NK-92 treated with Interleukin-12 subunit alpha and Interleukin-12 subunit beta, amount 100 ng/mL, for 24 hours (cell line): ENCODE measurements at places on chromosomes 2 and 18.

DNA sequence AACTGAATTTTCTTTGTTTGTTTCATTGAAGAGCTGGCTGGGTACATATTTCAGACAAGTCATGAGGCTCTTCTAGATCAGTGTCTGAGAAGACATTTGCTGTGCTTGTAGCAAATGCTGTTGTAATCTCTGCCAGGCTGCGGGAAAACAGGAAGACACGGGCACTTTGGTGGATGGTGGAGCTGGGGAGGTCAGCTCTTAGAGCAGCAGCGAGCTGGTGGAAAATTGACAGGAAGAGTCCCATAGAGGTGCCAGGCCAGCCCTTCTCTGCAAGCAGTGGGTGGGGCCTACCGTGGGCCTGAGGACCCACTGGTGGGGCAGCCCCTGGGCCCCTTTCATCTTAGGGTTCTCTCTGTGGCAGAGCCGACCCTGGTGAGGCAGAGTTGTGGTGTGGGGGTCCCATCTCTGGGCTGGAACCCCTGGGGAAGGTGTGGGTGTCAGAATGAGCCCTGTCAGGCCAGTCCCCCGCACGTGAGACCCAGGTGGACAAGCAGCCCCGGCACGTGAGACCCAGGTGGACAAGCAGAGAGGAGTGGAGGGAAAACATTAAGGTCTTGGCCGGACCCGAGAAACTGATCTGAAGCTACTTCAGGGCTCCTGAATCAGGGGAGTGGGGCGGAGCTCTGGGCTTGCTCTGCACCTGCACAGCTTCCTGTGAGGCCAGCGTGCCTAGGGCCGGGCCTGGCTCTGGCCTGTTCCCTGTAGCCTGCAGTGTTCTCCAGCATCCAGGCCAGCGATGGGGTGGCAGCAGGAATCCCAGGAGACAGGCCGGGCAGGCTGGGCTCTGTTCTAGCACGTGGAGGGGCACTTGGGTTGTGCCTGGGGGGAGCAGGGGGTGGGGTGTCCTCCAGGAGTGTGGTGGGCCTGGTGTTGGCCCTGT, 273.5 kb upstream of the HDAC4 start:
- DNase-seq = no peak

- no peak for DNase-seq
These were observed 19.0 kb downstream of the BIN1 start for GRCh38 chr2:127087791-127088495.

GRCh38 chr18:62939433-62939832, 224.1 kb downstream of the PHLPP1 start:
- no peak for DNase-seq

DNA sequence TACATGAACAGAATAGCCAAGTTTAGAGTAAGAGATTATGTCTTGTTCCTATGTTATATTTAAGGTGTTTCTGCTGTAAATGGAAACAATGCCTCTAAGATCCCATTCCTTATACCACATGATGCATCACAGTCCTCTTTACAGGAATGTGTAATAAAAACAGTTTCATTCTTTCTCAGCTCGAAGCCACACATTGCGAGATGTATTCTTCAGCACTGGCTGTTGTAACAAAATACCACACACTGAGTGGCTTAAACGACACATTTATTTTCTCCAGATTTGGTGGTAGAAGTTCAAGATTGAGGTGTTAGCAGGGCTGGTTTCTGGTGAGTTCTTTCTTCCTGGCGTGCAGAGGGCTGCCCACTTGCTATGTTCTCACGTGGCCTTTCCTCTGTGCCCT, 246.2 kb downstream of the SOCS6 start:
- DNase-seq = no peak

DNA sequence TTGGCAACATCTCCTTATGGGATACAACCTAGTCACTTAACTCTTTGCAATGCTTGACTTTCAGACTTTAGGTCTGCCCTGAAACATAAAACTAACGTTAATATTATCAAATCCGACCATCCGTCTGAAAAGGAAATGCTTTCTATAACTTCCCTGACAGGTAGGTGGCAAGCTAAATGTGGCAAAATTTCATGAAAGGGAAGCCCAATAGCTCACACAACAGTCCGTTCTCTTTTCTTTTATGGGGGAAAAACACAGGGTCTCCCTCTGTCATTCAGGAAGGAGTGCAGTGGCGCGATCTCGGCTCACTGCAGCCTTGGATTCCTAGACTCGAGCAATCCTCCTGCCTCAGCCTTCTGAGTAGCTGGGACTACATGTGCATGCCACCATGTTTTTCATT, 52.9 kb downstream of the SFT2D3 start:
- DNase-seq = no peak

DNA sequence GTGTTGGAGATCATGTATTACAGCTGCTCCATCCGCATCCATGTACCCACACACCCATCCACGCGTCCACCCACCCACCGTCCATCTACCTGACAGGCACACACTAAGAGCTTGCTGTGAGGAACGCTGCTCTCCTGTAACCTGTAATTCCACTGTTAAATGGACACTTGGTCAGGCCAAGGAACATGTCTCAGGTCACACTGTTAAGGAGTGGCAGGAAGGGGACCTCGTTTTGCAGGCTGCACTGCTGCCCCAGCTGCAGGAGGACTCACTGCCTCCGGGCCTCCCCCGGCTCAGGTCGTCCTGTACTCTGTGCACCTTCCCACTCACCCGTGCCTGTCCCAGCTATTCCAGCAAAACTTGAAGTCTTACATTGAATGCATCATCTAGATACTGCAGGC, 170.5 kb downstream of the EIPR1 start:
- no peak for DNase-seq

GRCh38 chr2:104836265-104836664, 17.6 kb upstream of the POU3F3 start:
- no peak for DNase-seq

DNA sequence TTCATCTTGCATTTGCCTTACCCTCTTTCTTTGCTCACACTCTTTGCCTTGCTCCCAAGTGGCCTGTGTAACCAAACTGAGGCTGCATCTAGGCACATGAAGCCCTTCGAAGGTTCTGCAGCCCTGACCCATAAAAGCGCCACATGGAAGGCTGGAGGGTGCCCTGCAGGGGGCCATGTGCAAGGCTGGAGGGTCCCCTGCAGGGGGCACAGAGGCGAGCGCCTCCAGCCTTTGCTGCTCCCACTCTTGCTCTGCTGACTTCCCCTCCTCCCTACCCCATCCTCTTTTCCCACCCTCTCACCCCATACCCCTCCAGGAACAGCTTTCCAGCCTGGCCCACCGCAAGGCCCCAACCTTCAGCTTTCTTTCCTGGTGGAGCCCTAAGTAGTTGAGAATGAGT, 317.3 kb downstream of the CELF4 start:
- no peak for DNase-seq

GRCh38 chr2:10537522-10538199, 89.5 kb upstream of the ODC1 start:
- DNase-seq = no peak

GRCh38 chr18:43665105-43665788, 388.0 kb upstream of the SYT4 start:
- no peak for DNase-seq

GRCh38 chr18:32707586-32707985, 65.2 kb downstream of the KLHL14 start:
- DNase-seq = no peak

DNA sequence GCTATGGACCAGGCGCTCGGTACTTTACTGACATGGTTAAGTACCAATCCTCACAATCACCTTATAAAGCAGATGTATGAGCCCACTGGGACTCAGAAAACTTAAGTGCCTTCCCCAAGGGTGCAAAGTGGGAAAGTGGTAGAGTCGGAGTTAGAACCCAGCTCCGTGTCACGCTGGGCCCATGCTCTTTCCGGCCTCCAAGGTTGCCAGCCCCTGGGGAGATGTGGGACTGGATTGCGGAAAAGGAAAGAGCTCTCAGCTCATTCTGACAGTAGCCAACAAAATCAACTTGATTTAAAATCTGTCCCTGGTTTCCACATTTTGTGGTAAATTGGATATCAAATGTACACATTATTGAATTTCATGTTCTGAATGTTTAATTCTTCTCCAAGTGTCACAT, 403.8 kb downstream of the DCDC2C start:
- DNase-seq = no peak

DNA sequence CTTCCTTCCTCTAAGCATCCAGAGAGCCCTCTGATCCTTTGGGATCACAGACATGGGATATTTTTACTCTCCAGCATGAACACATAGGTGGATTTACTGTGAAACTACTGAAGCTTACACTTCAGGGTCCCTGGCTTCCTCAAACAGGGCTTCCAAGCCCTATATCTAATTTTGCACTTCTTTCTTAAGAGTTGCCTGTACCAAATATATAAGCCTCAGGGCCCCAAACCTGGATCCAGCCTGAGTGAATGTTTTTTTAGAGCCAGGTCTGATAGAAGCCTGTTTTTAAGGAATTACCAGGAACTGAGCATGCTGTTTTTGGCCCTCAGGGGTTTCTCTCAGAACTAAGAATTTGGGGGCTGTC, 13.2 kb upstream of the KCMF1 start:
- no peak for DNase-seq

- DNase-seq = no peak
These were observed 5.7 kb upstream of the SNED1 start for GRCh38 chr2:240992572-240993291.

GRCh38 chr2:200702646-200703118, 109.0 kb upstream of the BZW1 start:
- no peak for DNase-seq

- no peak for DNase-seq
These were observed 587 bp downstream of the SUMO1 start for GRCh38 chr2:202237787-202238233.

DNA sequence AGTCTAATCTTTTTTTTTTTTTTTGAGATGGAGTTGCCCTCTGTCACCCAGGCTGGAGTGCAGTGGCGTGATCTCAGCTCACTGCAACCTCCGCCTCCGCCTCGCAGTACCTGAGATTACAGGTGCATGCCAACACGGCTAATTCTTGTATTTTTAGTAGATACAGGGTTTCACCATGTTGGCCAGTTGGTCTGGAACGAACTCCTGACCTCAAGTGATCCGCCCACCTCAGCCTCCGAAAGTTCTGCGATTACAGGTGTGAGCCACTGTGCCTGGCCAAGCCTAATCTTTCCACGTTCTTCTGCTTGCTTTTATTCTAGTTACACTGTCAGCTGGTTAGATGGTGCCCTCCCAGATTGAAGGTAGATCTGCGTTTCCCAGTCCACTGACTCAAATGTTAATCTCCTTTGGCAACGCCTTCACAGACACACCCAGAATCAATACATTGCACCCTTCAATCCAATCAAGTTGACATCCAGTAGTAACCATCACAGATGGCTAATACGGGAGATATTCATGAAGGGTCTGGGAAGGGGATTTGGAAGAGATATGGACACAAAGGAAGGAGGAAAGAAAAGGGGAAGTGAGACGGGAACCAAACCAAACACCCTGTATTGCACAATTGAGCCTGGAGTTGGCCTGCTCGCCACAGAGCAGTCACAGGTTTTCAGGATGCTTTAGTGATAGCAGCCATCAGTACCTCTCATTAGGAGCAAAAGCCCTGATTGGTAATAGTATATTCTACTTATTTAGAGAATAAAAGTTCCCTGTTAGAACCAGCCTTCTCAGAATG, 229.8 kb downstream of the PIK3C3 start:
- no peak for DNase-seq

DNA sequence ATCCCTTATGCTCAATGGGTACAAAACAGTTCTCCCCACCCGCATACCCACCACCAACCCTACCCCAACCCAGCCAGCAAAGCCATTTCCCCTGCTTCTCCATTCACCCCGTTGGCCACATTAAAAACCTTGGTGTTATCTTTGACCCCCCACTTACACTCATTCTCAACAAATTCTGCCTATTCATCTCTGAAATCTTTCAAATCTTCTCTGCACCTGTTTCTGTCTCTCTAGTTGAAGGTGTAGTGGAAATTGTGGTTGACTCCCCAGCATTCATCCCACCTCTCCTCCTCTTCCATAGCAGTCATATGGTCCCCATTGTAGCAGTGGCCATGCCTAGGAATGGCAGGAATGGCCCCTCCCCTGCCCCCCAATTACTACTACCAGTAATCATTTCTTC, 20.5 kb upstream of the TET3 start:
- no peak for DNase-seq

DNA sequence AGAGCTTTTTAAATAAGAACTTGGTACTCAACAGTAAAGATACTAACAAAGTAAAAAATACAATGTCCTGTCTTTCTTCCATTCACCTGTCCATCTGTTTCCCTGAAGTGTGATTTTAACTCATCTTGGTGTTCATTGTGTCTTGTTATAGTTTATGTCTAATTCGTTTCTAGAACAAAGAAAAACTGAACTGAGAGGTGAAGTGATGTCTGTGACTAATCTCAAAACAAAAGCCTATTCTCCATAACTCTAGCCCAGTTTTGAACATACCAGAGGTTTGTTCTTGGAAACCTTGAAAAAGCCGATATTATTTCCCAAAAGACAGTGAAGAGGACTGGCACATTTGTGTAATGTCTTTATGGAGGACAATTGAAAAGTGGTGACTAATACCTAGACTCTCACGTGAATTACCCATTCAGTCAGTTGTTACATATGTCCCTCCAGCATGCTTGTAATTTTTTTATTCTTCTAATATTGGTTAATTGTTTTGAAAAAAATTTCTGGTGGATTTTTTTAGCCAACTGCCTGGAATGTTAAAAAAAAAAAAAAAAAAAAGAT, 725.8 kb downstream of the SATB2 start:
- no peak for DNase-seq

DNA sequence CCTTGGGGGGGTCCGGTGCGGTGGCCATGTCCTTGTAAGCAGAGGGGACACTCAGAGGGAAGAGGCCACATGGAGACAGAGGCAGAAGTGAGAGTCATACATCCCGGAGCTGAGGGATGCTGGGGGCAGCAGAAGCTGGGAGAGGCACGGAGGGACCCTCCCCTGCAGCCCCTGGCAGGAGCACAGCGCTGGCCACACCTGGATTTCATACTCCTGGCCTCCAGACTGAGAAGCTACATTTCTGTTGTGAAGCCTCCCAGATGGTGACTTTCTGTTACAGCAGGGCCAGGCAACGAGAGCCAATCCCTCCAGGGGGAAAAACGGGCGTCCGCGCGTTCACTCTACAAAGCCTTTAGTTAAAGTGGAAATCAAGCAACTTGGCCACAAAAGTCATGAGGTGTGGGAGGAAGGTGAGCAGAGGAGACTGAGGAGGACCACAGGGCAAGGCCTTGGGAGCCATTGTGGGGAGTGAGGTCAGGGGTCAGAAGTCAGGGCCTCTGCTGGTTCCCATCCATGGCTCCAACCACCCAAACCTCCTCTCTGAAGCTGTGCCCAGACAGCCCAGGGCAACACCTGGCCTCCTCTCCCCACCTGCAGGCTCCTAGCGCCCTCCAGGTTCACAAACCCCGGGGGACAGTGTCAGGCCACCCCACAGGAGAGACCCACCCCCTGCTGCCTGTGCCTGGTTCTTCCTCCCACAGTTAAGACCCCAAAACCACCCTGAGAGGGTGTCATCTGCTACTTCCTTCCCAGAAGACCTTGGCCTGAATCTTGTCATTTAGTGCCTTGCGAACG, 4.5 kb upstream of the MBP start:
- no peak for DNase-seq

DNA sequence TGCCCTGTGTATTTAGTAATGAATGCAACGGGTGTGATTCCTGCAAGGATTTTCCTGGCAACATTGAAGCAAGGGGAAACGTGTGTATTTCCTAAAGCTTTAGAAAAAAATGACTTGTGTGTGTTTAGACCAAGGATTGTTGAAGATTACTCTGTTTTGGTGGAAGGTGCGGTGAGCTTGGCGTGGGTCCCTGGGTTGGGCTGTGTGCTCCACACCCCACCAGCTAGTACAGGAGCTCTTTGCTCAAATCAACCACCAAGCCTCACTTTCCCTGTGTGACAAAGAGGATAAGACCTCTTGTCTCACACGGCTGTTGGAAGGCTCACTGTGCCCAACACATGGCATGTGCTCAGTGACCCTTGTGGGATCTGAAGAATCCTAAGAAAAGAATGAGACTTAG, 21.4 kb upstream of the GREB1 start:
- no peak for DNase-seq
